ENCODE measurements at places on chromosomes 1 and 21. TPM values are rescaled to one million over a fixed set of nuclear protein-coding genes. Genes with fewer than 3 reads are reported as not detected.
A peak's percentile ranks its signal among the peaks of the same experiment; 100 is the strongest.

The TBX19 gene
- 0.57 TPM for total RNA-seq

GRCh38 chr21:35197992-35198431 is 148.9 kb upstream of the RUNX1 start:
- peak; percentile 89 for DNase-seq

- DNase-seq, result peak; percentile 76
These were observed 5.7 kb downstream of the SLC6A17 start for GRCh38 chr1:110155878-110156522.

- DNase-seq, result no peak
These were observed 27.8 kb upstream of the MPC2 start for GRCh38 chr1:167964646-167965045.

DNA sequence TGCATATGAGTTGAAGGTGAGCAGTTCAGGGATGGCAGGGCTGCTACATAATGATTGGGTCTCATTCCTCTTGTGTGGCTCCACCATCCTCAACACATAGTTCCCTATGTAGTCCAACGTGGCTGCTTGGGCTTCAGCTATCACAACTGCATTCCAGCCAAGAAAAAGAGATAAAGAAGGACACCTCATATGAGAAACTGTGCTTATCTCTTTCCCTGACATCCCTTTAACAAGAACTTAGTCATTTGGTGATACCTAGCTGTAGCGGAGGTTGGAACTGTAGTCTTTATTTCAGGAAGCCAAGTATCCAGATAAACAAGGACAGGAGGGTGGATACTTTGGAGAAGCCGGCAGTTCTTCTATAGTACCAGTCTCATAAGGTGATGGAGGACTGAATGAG is 42.7 kb upstream of the DNASE2B start:
- no peak for DNase-seq

- no peak for DNase-seq
These were observed 1635.2 kb downstream of the PLA2G4A start for GRCh38 chr1:188463919-188464318.

DNA sequence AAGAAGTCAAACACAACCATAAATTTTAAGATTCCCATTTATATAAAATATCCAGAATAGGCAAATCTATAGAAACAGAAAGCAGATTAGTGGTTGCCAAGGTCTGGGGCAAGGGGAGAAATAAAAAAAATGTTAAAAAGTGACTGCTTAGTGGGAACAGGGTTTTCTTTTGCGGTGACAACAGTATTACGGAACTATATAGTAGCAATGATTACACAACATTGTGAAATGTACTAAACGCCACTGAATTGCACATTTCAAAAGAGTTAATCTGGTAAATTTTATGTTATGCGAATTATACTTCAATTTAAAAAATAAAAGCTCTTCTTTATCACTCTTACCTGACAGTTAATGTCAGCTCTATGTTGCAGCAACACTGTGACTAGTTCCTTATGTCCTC is 105.2 kb downstream of the ACBD6 start:
- DNase-seq, result no peak

GRCh38 chr1:61076728-61077675 is 5.4 kb upstream of the NFIA start:
- peak; percentile 94 for DNase-seq
